ENCODE measurements at places on chromosomes 12 and 14.

DNA sequence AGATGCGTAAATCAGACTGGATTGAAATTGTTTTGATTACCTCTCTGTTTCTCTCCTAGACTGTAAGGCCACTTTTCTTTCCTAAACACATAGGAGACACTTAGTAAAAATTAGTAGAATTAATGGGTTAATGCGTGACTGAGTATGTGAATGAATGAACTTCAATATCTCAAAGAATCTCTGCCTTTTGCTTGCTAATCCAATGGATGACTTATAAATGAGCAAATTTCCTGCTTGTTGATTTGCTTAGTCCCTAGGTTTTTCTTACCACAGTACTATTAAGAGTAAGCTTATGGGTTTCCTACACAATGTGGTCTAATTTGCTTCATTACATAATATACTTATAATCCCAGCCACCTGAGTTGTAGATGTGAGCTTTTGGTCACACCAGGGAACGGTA, 164.1 kb downstream of the SRGAP1 start:
- no peak for DNase-seq

- no peak for DNase-seq
These were observed 381.8 kb downstream of the EGLN3 start for GRCh38 chr14:33568935-33569579.

DNA sequence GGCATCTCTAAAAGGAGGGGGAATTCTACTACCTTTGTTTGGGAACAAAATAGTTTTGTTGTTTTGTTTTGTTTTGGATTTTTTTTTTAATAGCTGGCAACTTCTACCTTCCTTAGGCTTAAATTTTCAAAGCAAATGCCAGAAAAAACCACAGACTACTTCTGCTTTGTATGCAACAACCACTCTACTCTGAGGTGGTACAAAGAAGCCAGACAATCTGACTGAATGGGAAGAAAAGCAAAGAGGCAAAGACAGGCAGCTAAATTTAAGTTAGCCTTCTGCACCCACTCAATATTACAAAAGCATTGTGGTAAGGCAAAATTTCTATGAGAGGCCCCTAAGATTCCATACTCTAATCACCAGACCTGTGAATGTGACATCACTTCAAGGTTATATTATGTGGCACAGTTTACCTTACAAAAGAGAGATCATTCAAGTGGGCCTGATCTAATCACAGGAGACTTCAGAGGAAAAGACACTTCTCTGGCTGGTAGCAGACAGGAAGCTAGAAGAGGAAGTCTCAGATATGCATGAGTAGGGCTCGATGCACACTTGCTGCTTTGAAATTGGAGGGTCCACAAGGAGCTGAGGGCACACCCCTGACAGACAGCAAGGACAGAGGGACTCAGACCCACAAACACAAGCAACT, 566.6 kb downstream of the RPS29 start:
- no peak for DNase-seq

DNA sequence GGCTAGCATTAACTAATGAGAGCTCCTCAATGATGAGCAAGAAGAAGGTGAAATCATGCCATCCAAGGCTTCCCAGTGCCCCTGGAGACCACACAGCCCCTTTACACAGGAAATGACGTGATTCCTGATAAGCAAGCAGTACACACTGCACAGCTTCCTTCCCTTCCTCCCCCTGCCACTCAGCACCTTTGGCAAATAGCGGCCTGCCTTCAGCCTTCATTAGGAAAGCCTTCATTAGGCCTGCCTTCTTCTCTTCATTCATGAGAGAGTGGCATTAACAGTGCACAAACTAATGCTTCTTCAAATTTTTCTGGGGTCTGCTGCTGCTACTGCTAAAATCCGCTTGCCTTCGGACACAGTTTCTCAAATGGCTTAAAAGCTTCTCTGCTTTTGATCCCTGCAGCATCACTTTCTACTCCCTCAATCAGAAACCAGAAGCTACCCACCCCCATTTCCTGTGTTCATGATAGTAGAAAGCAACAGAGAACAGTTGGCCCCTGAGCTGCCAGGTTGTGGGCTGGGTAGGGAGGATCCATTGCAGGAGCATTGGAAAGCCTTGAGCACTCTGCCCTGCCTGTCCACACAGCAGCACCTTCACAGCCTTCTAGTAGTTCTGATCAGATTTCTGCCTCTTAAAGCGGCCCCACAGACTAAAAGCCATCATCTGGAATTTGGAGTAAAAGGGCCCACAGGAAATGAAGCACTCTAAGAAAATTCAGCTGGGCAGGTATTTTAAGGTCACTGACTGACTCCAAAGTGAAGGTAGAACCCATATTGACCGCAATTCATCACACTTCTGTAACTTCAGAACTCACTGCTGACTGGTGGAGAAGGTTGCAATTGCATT, 103.8 kb upstream of the ETV6 start:
- no peak for DNase-seq

GRCh38 chr14:71036433-71036832, 129.2 kb downstream of the PCNX1 start:
- no peak for DNase-seq

DNA sequence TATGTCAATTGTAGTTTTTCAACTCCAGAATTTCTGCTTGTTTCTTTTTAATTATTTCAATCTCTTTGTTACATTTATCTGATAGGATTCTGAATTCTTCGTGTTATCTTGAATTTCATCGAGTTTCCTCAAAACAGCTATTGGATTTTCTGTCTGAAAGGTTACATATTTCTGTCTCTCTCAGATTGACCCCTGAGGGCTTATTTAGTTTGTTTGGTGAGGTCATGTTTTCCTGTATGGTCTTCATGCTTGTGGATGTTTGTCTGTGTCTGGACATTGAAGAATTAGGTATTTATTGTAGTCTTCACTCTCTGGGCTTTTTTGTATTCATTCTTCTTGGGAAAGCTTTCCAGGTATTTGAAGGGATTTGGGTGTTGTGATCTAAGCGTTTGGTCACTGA, 85.6 kb downstream of the SNAPC1 start:
- no peak for DNase-seq

- DNase-seq, result no peak
These were observed 45.0 kb downstream of the KCNA5 start for GRCh38 chr12:5088586-5089264.

- DNase-seq, result no peak
These were observed 36.6 kb downstream of the NID2 start for GRCh38 chr14:52032204-52032801.

DNA sequence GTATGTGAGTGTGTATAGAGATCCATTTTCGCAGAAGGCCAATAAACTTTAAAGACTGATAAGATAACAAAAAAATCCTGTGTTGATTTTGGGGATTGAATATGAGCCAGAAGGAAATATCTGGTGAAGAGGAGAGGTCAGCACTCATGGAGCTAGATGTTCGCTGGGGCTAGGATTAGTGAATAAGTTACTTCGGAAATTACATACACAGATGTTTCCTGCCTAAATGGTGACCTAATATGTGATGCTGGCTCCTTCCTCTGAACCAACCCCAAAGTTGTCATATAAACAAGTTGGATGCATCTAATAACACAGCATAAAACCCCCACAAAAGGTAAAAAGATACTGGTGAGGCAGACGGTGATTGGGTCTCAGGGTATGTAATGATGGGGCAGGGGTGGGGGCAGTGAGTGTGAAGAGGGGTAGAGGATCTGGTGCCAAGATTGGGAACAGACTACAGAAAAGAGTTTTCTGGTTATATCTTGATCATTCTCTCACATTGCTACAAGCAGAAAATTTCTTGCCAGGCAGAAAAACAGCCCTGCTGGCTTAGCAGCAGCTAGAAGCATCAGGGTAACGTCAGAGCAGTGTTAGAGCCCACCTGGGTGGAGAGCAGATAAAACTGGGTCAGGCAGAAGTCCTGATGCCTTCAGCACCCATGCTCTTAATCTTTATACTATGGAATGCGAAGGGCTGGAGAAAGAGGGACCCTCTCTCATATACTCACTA, 140.4 kb upstream of the GZMB start:
- no peak for DNase-seq

- no peak for DNase-seq
These were observed 1.1 kb downstream of the EMP1 start for GRCh38 chr12:13197526-13198143.

GRCh38 chr12:47837190-47838171, 17.8 kb upstream of the HDAC7 start:
- peak; percentile 66 for DNase-seq

- no peak for DNase-seq
These were observed 5.1 kb downstream of the E2F7 start for GRCh38 chr12:77060136-77060882.

DNA sequence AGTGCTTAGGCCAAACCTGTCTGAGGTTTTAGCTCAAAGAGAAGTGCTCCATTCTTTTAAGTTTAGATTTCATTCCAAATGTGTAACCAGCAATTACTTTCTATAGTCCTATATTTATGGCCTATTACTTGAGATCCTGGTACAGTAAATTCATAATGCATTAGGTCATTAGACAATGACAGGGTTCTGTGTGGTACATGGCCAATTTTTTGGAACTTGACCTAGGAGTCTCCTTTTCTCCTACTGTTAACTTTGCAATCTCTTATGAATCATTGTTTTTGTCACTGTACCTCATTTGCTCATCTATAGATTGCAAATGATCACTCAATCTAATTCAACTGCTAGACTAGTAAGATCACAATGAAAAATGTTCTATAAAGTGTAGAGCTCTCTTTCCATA, 136.7 kb downstream of the PDE3A start:
- DNase-seq, result no peak

GRCh38 chr14:32203928-32204357, 874 bp upstream of the RNU6-8 start:
- no peak for DNase-seq

GRCh38 chr12:69502345-69503081, 32.3 kb downstream of the FRS2 start:
- no peak for DNase-seq

DNA sequence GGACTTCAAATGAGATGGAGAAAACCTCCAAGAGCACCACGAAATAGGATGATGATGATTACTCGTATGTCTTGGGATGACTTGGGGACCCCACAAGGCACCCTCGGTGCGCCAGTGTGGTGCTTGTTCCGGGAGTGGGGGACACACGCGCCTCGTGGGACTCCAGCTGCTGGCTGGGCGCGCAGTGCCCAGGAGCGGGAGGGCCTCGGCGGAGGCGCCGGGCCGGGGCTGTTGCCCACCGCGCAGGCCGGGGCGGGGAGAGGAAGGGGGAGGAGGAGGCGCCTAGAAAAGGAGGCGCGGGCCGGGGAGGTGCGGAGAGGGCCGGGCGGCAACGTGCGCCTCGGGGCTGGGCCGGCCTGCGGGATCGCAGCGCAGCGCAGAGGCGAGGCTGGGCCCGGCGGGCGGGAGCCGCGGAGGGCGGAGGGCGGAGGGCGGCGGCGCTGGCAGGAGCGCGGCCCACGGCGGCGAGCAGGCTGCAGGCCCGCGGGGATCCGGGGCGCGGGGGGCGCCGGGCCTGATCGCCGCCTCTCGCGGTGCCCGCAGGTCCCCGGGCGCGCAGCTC, at the start of gene RFLNA:
RFLNA (plus strand) TSS at position 314 of the 562 bp plus-strand sequence. CDS start 337 bp downstream, outside the sequence.
- DNase-seq, result no peak

- no peak for DNase-seq
These were observed 15.9 kb downstream of the ZNF605 start for GRCh38 chr12:132940071-132940719.

GRCh38 chr12:2856051-2856450, 788 bp downstream of the TEX52 start:
- no peak for DNase-seq

DNA sequence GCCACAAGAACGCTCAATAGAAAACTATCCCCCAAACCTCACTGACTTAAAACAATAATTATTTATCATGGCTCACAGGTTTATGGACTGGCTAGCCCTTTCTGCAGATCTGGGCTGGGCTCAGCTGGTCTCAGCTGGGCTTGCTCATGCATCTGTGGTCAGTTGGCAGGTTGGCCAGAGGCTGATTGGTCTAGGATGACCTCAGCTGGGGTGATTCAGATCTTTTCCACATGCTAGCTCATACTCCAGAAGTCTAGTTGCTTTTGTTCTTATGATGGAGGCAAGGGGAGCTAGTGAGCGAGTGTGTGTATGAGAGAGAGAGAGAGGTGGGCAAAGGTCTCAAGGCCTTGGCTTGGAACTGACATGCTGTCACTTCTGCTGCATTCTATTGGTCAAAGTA, 181.2 kb upstream of the NRXN3 start:
- DNase-seq, result no peak

DNA sequence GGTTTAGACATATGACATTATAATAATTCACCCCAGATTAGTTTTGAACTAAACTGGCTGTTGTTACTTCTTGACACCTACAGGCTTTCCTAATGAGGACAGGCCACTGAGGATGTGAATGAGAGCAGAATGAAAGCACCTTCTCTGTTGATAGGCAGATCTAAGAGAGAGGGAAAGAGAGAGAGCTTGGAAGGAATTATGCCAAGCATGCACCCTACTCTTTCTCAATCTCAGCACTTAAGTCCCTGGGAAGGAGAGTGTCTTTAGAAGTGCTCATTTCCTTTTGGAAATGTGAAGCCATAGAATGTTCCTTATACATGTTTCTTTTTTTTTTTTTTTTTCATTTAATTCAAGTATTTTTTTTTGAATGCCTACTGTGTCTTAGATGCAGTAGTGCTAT, 49.0 kb downstream of the TBC1D15 start:
- DNase-seq, result no peak

DNA sequence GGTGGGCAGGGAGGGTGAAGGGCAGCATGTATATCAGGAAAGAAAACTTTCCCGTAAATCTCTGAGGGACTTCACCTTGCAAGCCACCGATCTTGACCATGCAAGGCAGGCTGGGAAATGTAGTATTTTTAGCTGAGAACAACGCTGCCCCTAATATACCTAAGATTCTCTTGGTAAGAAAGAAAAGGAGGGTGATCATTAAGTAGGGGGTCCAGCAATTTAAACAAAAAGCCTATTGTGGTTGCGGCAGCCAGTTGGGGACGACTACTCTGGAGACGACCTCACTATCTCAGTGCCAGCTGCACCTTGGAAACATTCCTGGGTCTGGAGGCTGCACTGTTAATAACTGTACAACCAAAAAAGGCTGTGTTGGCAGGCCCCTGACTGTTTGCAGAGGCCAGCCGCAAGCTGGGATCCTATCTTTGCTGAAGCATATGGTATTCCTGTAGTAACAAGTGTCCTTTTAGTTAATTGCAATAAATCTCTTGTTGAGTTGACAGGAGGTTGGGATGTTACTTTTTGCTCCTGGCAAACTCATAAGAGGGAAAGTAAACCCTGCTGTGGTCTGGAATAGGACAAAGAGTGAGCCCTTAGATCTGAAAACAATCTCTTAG, 6.4 kb downstream of the APOLD1 start:
- DNase-seq, result peak; percentile 56

GRCh38 chr12:65565601-65566560, 258.4 kb upstream of the HMGA2 start:
- no peak for DNase-seq

Data from prostate gland (tissue), 2 donors.